Glutamatergic neuron (in vitro differentiated cells): ENCODE measurements at places on chromosomes 16 and 17. TPM values are rescaled to one million over a fixed set of nuclear protein-coding genes. Genes with fewer than 3 reads are reported as not detected.

The PTGES3L gene
- 4.1 TPM for total RNA-seq

The CES5A gene
- total RNA-seq = not detected

The KRT13 gene
- not detected for total RNA-seq

The KCNH4 gene
- total RNA-seq = 0.71 TPM

The BIRC5 gene
- 14.5 TPM for total RNA-seq

The MPV17L gene
- 0.34 TPM for total RNA-seq

The TRPV3 gene
- total RNA-seq = 0.74 TPM

The RILP gene
- total RNA-seq = 4.2 TPM

The C17orf100 gene
- total RNA-seq = 4.6 TPM

The KIF2B gene
- not detected for total RNA-seq

The CIBAR2 gene
- total RNA-seq = not detected
